ENCODE measurements at places on chromosomes 2 and 18.

DNA sequence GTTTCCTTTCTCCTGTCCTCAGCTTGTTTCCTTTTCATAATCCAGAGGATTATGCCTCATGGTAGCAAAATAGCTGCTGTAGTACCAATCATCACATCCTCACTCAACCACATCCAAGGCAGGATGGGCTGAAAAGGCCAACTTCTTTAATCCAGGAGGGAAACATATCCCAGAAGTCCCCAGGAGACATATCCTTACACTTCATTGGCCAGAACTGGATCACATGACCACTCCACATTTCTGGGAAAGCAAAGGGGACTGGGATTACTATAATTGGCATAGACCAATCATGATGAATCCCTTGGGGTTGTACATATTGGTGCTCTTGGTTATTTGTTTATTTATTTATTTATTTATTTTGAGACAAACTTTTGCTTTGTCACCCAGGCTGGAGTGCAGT, 54.0 kb upstream of the LYPD6B start:
- no peak for DNase-seq

DNA sequence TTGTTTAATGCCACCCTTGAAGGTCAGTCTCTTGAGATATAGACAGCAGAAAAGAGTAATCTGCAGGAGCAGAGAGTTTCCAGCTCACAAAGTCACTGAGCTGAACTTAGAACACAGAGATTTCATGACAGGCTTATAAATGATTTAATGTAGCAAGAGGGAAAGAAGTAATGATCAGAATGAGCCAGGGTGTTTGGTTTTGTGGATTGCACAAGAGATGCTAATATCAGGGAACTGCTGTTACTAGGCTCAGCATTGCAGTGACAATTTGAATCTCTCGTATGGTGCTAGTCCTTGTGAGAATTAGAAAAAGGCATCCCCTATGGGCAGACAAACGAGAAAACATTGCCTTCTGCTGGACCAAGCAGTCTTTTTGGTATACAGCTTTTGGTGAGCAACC, 61.7 kb upstream of the ITGB6 start:
- no peak for DNase-seq

- peak; percentile 76 for DNase-seq
These were observed 53.2 kb upstream of the CCDC85A start for GRCh38 chr2:56130463-56131070.

GRCh38 chr18:66150650-66151049, 399.8 kb downstream of the CDH7 start:
- DNase-seq: no peak

DNA sequence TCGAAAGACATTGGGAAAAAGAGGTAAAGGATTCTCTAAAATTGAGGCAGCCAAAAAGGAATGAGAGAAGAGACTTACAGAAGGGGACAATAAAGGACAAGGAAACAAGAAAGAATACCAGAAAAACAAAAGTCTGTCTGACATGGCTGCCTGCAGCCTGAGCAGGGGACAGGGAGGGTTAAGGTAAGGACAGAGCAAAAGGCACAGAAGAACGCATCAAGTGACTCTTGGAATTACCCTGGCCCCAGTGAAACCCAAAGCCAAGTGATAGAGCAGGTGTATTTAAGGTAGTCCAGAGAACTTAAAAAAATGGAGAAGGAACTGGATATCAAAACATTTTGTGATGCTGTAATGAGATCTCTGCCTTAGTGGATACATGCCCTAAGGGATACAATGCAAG, 47.1 kb upstream of the XIRP2 start:
- DNase-seq: no peak

- no peak for DNase-seq
These were observed 4.1 kb upstream of the MGAT5 start for GRCh38 chr2:134249755-134250154.

DNA sequence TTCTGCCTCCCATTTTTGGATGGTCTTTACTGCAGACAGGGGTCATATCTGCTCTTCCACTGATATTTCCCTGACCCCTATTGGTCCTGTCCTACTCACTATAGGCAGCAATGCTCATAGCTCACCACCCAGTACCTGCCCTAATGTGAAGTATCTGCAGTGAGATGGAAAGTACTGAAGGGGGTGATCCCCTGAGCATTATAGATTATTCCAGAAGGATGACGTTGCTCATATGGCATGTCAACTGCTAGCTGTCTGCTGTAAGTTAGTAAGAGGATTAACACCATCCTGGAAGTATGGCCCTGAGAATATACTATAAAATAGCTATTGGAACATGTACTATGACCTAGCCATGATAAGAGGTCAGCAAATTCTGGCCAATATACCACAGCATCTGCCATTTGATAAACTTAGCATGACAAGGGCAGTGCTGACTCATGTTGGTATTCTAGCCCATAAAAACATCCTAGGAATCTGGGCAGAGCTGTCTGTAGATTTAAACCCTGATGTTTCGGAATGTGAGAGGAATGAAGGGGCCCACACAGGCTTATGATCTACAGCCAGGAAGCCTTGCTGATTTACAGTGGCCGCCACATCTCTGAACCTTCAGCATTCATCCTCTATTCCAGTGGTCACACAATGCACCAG, 451.4 kb downstream of the TNS1 start:
- DNase-seq: peak; percentile 67

DNA sequence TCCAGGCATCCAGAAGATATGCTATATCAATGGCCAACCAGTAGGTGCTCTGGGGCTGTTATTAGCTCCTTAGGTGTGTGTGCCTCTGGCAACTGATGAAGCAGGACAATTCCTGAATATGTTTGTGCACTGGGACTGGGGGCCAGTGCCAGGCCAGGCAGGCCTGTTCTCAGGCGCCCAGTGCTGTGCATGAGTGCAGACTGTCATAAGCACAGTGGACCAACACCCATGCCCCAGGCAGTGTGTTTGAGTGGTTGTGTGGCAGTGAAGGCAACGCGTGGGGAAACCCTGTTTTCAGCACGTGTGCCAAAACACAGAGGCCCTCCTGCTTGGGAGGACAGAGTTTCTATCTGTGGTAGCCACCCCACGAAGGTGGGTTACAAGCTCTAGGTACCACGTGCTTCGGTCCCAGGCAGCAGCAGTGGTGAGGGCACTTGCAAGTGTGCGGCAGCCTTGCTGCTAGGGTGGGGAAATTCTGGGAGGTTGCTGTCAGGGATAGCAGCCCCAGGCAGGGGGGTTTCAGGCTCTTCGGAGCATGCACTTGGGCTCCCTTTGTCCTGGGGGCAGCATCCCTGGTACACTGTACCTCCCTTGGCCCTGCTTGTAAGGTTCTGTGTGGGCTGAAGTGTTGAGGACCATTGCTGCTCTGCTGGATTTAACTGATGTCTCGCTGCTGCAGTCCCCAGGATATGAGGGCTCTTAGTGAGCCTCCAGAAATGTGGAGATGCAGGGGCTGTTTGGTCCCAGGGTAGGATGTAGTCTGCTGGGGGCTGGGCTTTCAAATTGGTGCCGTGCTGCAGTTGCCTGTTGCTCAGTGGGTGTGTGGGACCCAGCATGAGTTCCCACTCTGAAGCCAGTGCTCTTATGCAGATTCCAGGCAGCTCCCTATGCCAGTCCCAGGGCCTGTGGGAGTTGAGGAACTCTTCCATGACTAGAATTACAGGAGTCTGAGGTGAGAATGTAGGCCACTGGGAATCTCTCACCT, 280.9 kb downstream of the RPRM start:
- no peak for DNase-seq

GRCh38 chr2:146119586-146119985, 1599.7 kb upstream of the ZEB2 start:
- DNase-seq: no peak

DNA sequence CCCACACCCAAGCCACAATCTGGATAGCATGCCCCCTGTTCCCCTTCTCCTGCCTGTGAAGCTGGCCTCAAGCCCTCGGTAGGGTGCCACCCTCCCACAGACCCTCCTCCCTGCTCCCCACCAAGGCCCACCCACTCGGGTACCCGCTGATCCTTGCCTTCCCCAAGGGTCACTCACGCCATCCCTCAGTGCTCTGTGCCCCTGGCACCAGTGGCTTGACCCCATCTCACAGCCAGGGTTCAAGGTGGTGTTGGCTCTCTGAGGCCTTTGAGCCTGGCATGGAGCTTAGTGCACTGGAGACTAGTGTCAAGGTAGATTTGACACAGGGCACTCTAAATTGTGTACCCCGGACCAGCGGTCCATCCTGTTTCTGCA, 11.9 kb downstream of the ADRA2B start:
- DNase-seq: no peak

GRCh38 chr2:183229386-183229785, 105.1 kb downstream of the NUP35 start:
- peak; percentile 12 for DNase-seq
